SHP77 treated with DMSO at 0.1 percent for 48 hours (cell line): ENCODE measurements at places on chromosomes 1 and 21.

GRCh38 chr1:175599212-175599705, 144.1 kb downstream of the TNR start:
- DNase-seq = no peak

- DNase-seq = no peak
Observed at GRCh38 chr1:89274411-89274857, 1.8 kb upstream of the GBP5 start.

DNA sequence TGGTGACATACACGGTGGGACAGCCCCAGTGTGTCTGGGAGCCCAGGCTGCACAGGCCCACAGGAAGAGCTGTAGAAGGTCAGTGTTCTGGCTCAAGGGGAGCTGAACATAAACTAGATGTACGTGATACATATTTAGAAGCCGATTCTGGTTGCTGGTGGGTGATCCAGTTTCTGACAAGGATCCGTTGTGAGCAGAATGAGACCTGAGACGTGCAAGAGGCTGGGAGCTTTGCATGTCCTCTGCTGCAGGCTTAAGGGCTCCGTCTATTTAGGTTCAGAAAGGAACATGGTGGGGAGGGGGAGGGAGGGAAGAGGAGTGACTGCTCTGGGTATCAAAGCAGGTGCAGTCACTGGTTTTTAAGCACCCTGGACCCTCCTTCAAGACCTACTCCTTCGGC, 18.6 kb downstream of the LRRC38 start:
- DNase-seq = no peak

DNA sequence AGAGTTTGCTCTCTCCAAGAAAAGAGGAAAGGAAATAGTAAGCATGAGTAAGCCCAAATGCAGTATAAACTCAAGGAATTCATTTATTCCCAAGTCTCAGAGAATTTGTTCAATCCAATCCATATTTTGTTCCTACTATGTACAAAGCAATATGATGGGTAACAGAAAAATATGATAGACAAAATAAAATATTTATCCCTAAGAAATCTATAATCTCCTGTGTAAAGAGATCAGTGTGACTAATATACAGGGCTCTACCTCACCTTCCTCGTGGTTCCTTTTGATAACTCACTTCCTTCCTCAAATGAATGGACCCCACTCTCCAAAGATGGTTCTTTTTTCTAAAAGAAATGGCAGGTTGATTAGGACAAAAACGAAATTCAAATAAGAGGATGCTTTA, 7.6 kb downstream of the CLSPN start:
- DNase-seq = no peak

DNA sequence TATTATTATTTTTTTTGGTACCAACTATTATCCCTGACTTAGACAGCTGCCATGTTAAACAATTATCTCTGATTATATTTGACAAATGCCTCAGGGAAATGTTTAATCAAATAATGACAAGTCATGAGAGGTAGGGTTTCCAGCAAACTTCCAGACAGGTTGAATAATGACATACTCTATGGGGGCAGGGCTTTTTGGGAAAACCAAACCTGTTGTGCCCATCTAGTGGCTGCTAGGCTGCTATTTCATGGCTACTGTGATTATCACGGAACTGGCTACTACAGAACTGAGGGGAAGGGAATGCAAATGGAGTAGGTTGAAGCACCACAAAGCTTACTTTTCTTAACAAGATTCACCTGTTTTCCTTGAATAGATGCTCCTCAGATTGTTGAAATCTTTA, 77.6 kb downstream of the DUSP10 start:
- DNase-seq = no peak
